ENCODE measurements at places on chromosomes 1 and 21.

GRCh38 chr1:225937048-225937968, 3.7 kb downstream of the LEFTY2 start:
- no peak for DNase-seq

DNA sequence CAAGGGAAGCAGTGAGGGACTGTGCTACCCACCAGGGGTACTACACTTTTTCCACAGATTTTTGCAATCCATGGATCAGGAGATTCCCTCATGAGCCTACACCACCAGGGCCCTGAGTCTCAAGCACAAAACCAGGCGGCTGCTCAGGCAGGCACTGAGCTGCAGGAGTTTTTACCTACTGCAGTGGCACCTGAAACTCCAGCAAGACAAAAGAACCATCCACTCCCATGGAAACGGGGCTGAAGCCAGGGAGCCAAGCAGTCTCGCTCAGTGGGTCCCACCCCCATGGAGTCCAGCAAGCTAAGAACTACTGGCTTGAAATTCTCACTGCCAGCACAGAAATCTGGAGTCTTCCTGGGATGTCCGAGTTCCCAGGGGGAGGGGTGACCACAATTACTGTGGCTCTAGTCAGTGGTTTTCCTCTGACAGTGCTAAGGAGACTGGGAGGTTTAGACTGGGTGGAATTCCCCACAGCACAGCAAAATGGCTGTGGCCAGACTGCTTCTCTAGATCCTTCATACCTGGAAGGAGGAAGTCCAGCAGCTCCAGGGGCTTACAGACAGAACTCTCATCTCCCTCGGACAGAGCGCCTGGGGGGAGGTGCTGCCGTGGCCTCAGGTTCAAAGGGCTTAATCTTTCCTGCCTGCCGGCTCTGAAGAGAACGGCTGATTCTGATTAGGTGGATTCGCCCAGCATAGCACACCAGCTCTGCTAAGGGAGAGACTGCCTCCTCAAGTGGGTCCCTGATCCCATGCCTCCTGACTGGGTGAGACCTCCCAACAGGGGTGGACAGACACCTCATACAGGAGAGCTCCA, 437.8 kb downstream of the LTN1 start:
- peak; percentile 54 for DNase-seq

DNA sequence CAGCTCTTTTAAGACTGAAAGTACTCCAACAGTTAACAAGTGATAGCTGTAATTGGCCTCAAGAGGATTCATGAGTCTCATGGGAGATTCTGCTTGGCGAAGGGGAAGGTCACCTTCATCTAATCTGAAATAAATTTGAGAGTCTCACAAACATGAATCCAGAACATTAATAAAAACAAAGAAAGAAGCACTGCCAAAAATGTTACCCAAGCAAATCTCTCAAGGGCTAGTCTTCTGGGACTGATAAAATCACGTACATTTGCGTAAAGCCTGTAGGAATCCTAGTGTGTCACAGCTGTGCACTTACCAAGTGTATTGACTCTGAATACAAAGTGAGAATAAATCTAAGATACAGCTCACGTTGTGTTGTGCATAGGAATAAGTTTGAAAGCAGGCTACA, 21.2 kb upstream of the NUF2 start:
- no peak for DNase-seq

GRCh38 chr21:36297938-36298572, 21.9 kb upstream of the MORC3 start:
- peak; percentile 10 for DNase-seq

- DNase-seq = peak; percentile 67
Observed at GRCh38 chr1:204323887-204324286, 35.8 kb downstream of the PLEKHA6 start.

GRCh38 chr21:46555678-46556077, 49.2 kb downstream of the S100B start:
- no peak for DNase-seq

- DNase-seq = no peak
Observed at GRCh38 chr1:232939748-232940147, 10.7 kb upstream of the NTPCR start.

DNA sequence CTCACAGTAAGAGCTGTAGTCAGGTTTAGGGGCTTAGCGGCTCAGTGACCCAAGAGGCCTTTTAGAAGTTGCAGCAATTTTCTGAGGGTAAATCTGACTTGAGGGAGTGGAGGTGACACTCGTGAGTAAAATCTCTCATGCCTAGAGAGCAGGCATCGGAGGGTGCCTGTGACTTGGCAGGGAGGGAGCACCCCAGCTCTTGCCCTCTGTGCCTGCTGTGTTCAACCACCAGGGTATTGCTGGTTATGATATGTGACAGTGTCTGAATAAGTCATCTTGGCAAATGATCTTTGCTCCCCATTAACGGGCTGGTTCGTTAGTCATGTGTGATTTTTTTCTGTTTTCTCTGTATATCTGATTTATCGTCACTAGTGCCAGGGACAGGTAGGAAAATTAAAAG, 5.9 kb downstream of the MAN1C1 start:
- DNase-seq = no peak

DNA sequence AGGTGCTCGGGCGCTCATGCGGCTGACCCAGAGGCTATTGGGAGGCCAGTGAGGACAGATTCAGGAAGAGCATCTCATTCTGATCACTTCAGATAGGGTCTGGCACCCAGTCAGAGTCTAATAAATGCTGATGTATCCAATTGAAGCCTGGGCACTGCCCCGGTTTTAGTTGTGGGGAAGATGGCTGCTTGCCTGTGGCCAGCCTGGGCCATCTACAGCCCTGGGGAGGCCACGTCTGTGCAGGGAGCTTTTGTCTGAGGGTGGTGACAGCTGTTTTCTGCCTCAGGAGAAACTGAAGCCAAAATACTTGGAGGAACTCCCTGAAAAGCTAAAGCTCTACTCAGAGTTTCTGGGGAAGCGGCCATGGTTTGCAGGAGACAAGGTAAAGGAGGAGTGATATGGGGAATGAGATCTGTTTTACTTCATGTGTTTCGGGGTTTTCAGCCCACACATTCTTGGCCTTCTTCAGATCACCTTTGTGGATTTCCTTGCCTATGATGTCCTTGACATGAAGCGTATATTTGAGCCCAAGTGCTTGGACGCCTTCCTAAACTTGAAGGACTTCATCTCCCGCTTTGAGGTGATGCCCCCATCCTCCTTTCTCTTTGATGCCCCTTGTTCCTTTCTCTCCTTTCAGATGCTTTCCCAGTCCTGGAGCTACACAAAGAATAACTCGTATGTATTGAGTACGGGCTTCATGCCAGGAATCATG, 2.8 kb downstream of the GSTM5 start:
- no peak for DNase-seq

GRCh38 chr1:235640580-235640979, 9.0 kb downstream of the GNG4 start:
- DNase-seq = no peak

DNA sequence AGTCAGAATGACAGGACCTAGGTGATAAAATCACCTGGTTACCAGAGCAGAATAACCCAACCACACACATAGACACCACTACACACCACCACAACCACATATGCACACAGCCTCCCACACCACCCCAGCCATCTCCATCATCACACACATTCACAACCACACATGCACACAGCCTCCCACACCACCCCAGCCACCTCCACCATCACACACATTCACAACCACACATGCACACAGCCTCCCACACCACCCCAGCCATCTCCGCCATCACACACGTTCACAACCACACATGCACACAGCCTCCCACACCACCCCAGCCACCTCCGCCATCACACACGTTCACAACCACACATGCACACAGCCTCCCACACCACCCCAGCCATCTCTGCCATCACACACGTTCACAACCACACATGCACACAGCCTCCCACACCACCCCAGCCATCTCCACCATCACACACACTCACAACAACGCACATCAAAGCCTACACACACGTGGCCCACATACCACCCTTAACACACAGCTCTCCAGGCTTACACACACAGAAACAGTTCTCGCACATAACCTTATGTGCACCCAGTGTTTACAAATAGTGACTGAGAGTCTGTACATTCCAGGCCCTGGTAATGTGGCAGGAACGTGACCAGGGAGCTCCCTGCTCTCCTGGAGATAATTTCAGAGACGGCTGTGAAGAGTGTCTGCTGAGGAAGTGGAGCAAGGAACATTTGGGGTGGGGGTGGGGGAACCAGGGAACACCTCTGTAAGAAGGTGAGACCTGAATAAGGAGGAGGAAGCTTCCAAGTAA, 3.3 kb upstream of the GJB3 start:
- DNase-seq = no peak

DNA sequence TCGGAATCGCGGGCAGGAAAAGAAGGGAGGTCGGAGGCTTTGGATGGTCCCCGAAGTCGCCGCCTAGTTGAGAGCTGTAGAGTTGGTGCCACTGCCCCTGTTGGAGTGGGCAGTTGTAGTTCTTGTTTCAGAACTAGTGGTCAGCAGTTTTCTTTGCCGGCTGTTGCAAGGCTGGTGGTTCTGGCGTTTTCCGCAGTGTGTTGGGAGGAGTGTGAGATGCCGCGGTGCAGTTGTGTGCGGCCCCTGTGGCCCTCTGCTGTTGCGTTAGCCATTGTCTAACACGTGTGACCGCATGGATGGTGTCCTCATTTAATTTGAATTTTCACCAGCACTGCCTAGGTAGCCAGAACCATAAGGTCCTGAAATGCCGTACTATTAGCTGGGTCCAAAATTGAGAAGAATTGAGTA, 1.4 kb downstream of the ARF1 start:
- peak; percentile 36 for DNase-seq

DNA sequence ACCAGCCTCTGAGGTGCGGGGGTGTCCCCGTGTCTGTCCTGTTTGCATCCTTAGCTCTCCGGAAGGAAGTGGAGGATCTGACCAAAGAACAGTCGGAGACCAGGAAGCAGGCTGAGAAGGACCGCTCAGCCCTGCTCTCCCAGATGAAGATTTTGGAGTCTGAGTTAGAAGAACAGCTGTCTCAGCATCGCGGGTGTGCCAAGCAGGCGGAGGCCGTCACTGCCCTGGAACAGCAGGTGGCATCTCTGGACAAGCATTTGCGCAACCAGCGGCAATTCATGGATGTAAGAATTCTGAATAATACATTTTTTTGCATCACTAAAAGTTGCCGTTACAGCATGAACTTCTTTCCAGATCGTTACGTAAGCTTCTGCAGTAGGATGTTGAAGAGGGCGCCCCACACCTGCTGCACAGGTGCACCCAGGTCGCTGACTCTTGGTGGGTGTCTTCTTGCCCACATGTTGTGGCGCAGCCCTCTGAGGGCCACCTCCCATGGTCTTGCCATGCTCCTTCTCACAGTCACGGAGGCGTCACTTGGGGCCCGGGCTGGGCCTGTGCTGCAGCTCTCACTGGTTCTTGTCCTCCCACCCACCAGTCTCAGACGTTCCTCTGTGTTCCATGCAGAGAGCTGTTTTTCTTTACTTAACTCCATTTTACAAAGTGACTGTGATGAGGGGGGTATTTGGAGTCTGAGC, 61.3 kb upstream of the DIP2A start:
- DNase-seq = no peak

- DNase-seq = no peak
Observed at GRCh38 chr1:104932949-104933679, 1183.4 kb downstream of the AMY1C start.

- DNase-seq = peak; percentile 92
Observed at GRCh38 chr1:234495231-234495990, 16.4 kb upstream of the TARBP1 start.

All from EL (cell line).